NCI-H1930 (cell line): ENCODE measurements at places on chromosomes 2 and 18.

- DNase-seq: no peak
These were observed 145.2 kb upstream of the MMADHC start for GRCh38 chr2:149732730-149733290.

DNA sequence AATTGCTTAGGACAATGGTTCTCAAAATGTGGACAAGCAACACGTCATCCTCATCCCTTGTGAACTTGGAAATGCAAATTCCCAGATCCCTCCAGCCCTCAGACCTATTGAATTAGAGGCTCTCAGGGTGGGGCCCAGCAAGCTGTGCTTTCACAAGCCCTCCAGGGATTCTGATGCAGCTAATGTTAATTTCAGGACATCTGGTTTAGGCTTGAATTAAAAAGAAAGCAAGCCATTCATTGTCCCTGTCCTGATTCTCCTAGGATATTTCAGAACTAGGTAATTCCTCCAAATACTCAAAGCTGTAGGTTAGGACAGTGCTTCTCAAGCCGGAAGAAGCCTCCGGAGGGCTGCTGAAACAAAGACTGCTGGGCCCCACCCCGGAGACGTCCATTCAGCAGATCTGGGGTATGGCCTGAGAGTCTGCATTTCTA lies 26.0 kb upstream of the GLI2 start:
- no peak for DNase-seq

DNA sequence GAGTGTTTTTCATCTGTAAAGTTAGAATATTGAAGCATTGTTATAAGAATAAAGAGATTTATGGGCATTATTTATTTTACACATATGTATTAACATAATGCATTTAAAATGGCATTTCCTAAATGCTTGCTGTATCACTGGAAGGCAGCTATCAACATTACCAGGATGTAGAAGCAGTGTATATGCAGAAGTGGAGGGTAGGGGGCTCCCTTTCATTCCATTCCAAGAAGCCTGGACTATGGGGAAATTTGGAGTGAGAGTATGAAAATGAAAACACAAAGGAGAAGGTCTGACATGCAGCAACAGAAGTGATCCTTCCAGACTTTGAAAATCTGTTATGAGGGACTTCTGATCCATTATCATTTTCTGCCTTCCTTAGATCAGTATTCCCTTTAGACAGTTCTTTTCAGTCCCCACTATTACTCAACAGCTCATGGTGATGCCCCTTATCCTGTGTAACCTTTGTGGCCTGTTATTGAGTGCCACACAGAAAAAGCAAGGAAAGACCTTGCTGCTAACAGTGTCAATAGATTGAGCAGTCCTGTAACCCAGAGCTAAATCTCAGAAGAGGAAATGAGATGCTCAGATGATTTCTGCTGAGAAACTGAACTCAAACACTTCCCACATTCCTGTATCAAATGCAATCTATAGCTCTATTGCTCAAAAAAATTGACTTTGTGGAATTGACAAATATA lies 216.6 kb downstream of the HNMT start:
- DNase-seq: no peak

GRCh38 chr2:190469771-190470170 lies 61.6 kb downstream of the MFSD6 start:
- peak; percentile 71 for DNase-seq

DNA sequence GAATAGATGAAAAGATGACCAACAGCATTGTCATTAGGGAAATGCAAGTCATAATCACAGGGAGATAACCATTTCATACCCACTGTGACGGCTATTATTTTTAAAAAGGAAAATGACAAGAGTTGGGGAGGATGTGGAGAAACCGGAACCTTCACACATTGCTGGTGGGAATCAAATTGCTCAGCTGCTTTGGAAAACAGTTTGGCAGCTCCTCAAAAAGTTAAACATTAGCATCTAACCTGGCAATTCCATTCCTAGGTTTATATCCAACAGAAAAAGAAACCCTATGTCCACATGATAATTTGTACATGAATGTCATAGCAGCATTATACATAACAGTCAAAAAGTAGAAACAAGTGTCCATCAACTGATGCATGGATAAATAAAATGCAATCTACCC lies 58.2 kb downstream of the KCNG3 start:
- DNase-seq: no peak

DNA sequence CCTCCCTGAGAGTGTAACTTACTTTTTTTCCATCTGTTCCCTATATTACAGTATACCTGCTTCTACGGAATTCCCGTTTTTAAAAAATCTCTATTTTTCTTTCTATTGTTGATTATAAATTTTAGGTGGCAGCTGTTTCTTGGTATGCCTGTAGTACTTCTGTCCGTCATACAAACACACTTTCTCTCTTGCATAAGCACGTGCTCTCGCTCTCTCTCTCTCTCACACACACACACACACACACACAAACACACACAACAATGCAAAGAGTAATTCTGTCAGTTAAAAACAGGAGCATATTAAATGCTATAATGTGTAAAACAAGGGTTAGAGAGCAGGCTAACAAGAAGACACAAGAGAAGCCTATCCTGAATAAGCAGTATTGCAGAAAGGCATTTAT lies 140.5 kb downstream of the THADA start:
- DNase-seq: no peak

DNA sequence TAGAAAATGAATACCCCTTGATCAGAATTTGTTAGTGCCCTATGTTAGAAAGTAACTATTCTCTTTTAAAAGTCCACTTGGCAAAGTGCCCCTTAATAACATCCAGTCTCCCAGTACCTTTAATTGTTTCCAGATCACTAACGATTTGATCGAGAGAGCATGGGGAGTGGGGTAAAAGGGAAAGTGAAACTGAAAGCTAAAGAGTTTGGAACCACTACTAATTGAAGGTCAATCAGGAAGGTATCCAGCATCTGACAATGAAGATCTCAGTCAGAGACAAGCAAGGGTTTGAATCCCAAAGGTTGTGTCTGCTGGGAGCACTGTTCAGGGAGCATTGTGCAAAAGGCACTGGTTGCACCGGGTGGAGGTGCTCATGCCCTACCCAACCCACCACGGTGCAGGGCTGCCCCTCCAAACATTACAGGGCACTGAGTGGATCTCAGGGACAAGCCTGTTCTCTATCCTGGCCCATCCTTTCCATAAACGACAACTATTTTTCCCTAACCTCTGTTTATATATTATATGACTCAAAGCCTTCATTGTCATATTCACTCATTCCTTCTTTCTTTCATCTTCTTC lies 14.6 kb upstream of the RIT2 start:
- no peak for DNase-seq

- no peak for DNase-seq
These were observed 43.5 kb downstream of the PSTPIP2 start for GRCh38 chr18:46028536-46028891.

- no peak for DNase-seq
These were observed 45.1 kb upstream of the FHL2 start for GRCh38 chr2:105443617-105444598.

GRCh38 chr2:18762667-18763066 lies 173.3 kb upstream of the NT5C1B start:
- no peak for DNase-seq

- no peak for DNase-seq
These were observed 34.5 kb downstream of the INSIG2 start for GRCh38 chr2:118122594-118123281.

GRCh38 chr2:83516503-83516902 lies 942.6 kb downstream of the SUCLG1 start:
- DNase-seq: no peak

- no peak for DNase-seq
These were observed 1.4 kb upstream of the FAM161A start for GRCh38 chr2:61855318-61855613.

GRCh38 chr18:39913672-39914366 lies 2041.2 kb upstream of the PIK3C3 start:
- DNase-seq: no peak

- DNase-seq: peak; percentile 51
These were observed 169.2 kb downstream of the CDH20 start for GRCh38 chr18:61502472-61502871.

DNA sequence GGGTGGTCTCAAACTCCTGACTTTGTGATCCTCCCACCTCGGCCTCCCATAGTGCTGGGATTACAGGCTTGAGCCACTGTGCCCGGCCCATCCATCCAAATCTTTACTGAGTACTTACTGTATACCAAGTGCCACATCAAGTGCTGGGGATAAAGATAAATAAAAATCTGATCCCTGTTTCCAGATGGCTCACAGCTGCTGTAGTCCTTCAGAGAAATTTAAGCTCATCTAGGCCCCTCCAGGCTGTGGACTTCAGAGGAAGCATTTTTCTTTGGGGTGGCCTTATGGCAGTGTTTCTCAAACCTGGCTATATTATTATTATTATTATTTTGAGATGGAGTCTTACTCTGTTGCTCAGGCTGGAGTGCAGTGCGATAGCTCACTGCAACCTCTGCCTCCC lies 33.7 kb upstream of the GTF2A1L start:
- no peak for DNase-seq

- DNase-seq: no peak
These were observed 84.4 kb upstream of the CAVIN2 start for GRCh38 chr2:191931329-191931728.

DNA sequence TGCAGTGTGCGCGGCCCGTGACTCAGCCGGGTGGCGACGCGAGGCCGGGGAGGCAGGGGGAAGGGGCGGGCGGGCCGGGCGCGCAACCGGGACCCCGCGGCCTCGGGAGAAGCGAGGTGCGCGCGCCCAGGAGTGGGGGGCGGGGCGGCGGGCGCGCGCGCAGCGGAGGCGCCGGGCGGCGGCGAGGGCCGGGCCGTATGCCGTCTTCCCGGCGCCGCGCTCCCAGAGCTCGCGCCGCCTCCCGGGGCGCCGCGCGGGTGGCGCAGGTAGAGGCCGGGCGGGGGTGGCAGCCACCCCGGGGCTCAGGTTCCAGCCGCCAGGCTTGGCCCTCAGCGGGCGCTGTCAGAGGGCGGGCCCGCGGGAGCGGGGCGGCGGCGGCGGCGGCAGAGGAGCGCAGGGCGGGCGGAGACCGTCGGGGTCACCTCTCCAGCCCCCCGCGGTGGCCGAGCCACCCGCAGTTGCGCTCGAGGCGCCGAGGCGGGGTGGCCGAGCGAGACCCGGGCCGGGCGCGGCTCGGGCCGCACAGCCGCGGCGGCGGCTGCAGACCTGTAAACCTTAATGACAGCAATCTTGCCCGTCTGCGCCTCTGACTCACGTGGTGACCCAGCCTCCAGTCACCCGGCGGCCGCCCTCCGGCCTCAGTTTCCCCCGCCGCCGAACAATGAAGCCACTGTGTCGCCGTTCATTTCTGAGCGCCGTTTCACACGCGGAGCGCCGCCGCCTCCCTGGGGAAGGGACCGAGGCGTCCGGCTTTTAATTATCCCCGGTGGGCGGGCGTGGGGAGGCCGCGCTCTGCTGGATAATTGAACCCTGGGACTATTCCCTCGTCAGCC lies 25.3 kb upstream of the SMAD7 start:
- DNase-seq: peak; percentile 58

DNA sequence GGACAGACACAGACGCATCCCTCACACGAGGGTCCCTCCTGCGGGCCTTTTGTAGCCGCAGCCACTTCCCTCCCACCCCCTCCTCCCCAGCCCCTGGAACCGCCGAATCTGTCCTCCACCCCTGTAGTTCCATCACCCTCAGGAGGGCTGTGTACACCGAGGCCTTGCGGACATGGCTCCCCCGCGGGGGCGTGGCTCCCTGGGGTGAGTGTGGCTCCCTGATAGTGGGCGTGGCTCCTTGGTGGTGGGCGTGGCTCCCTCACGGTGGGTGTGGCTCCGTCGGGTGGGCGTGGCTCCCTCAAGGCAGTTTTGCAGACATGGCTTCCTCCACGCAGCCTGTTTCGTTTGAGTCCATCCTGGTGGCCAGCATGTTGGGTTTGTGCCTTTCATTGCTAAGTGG lies 420.7 kb upstream of the SALL3 start:
- no peak for DNase-seq

GRCh38 chr2:117771969-117772630 lies 42.4 kb upstream of the DDX18 start:
- DNase-seq: no peak

DNA sequence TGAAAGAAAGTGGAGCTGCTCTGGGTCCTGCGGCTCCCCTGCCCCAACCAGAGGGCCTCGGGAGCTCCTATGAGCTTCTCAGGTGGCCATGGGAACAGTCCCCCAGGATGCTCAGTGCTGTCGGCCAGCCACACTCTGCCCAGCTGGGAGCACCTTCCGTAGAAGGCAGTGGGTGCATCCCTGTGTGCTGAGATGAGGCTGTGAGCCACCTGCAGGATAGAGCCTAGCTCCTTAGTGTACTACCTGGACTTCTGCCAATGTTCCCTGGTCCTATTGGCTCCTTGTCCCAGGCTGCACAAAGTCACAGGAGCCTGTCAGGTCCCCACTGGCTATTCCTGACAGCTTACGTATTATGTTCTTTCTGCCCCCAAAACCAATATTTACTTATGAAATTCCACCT lies 16.1 kb downstream of the PRELID3A start:
- DNase-seq: no peak

GRCh38 chr18:13537022-13537780 lies 189.2 kb downstream of the FAM210A start:
- no peak for DNase-seq

GRCh38 chr2:62305421-62306176 lies 109.7 kb downstream of the B3GNT2 start:
- DNase-seq: no peak

GRCh38 chr2:188327518-188328213 lies 36.0 kb downstream of the GULP1 start:
- no peak for DNase-seq

- no peak for DNase-seq
These were observed 8.1 kb downstream of the TEX44 start for GRCh38 chr2:231600619-231601355.

DNA sequence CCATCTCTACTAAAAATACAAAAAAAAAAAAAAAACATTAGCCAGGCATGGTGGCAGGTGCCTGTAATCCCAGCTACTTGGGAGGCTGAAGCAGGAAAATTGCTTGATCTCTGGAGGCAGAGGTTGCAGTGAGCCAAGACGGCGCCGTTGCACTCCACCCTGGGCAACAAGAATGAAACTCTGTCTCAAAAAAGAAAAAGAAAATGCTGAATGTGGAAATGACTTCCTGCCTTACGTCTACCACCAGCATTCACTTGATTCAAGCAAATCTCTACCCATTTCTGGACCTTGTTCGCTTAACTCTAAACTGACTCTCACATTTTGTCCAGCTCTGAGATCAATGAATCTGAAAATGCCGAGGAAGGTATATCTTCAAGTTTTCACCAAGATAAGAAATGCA lies 825.3 kb downstream of the TRIB2 start:
- no peak for DNase-seq

GRCh38 chr2:227395556-227395955 lies 7.8 kb upstream of the SCYGR1 start:
- no peak for DNase-seq

DNA sequence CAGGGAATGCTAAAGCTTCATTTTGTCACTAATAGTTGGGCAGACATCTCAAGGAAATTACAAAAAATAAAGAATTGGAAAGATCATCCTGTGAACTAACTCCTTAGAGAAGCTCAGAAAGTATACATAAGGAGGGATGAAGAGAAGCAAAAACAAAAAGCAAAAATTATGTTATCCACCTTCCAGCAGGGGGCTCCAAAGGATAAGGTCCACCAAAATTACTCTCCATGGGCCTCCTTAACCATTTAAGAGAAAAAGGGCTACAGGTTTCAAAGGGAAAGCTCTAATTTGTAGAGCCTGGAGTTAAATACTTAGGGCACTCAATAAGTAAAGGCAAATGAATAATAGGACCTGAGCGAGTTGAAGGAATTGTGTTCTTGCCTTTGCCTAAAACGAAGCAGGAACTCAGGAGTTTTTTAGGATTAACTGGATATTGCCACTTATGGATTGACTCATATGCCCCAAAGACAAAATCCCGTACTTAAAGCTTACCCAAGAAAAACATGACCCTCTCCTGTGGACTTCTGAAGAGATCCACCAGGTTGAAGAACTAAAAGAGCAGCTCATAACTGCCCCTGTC lies 1167.9 kb downstream of the DSC3 start:
- no peak for DNase-seq
